Adipocyte (in vitro differentiated cells): ENCODE measurements at places on chromosomes 11 and 22.
A peak's percentile ranks its signal among the peaks of the same experiment; 100 is the strongest.

DNA sequence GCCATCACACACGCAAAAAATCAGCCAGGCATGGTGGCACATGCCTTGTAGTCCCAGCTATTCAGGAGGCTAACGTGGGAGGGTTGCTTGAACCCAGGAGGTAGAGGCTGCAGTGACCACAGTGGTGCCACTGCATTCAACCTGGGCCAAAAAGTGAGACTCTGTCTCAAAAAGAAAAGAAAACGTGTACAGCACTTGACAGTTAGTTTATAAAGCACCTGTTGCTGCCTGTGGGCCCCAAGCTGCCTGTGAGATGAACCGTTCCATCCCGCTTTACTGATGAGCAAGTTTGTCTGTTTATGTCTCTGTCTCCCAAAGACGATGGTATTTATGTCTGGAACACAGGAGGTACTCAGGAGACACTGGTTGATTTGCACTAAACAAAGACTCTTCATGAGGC lies 1.5 kb upstream of the PRR5 start:
- no peak for DNase-seq

DNA sequence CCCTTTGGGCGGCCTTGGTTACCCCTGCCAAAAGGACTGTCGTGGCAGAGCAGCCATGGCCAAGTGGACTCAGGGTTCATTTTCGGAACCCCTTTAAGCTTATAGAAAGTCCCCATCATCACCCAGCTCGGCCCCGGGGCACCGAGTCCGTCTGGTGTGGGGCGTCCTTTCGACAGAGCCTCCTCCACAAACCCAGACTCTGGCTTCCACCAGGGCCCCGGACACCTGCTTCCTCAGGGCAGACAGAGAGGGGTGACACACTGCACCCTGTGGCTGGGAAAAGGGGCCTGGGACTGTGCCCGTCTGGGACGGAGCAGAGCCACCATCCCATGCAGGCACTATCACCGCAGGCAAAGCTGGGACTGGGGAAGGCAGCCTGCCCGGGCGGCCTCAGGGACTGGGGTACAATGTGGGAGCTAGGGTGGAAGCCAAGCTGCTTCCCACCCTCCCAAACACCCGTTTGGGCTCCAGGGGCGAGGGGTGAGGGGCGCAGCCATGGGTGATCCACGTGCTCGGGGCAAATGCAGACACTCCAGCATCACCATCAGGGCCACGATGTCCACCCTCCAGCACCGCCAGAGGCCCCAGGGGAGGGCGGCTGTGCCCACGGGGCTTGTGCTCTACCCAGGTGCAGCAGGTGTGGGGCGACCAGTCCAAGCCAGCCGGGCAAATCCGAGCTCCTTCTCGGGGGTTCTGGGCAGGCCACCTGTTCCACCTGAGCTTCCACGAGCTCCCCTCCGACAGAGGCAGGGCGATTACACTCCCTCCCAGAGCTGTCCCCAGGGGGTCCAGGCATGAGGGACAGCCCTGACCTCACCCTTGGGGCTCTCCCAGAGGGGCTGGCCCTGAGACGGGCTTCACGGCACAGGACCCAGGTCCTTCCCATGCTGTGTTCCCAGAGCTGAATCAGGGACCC lies 11.7 kb upstream of the MRPL23 start:
- no peak for DNase-seq

DNA sequence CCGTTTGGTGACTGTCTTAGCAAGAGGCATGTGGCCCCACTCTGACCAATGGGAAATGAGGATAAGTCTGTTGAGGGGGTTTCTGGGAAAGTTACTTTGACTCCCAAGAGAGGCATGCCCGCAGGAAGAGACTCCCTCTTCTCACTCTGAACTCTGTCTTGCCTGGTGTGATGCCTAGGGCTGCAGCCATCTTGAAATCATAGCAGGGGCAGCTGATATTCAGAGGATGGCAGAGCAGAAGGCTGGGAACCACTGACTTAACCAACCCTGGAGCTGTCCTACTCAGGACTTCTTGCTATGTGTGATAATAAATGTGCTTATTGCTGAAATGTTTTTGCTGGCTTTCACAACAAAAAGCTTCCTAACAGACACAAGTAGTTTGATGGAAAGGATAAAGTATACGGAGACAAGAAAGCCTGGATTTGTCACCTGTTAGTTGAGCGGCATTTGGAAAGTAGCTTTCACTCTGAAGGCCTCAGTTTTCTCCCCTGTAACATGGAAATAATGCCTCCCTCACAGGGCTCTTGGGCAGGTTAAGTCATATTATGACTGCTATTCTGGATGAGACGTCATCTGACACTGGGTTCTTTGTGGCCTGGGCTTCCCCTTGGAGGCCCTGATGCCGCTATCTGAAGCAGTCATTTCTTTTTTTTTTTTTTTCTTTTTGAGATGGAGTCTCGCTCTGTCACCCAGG lies 128.5 kb downstream of the CEP164 start:
- DNase-seq = no peak

GRCh38 chr11:6652182-6652581 lies 3.4 kb downstream of the DCHS1 start:
- DNase-seq = no peak

DNA sequence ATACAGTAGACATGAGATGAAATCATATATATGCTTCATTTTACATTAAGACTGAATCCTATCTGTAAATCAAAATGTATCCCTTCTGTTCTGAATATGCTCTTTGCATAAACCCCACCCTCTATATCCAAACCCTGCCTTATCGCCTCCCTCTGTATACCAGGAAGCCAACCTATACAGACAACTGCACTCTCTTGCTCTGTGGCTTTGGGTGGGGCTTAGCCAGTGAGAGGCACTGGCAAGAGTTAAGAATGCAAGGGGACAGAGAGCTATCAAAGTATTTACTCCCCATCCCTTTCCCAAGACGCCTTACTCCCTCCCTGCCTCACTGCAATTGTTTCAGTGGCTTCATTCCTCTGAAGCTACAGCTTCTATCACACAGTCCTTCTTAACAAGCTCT lies 309.8 kb downstream of the TTC28 start:
- no peak for DNase-seq

GRCh38 chr22:27241430-27242321 lies 559.9 kb downstream of the MN1 start:
- DNase-seq = peak; percentile 29
